ENCODE measurements at places on chromosomes 6 and 20.
A peak's percentile ranks its signal among the peaks of the same experiment; 100 is the strongest.

GRCh38 chr20:55094353-55094861 is 619.0 kb downstream of the DOK5 start:
- DNase-seq: no peak

- DNase-seq: no peak
Measured at GRCh38 chr6:43203718-43204095, 21.7 kb downstream of the CUL9 start.

- no peak for DNase-seq
Measured at GRCh38 chr20:37661519-37661918, 32.3 kb upstream of the CTNNBL1 start.

- no peak for DNase-seq
Measured at GRCh38 chr20:9532069-9532838, 17.9 kb downstream of the LAMP5 start.

- DNase-seq: no peak
Measured at GRCh38 chr6:108608453-108609275, 47.9 kb downstream of the FOXO3 start.

DNA sequence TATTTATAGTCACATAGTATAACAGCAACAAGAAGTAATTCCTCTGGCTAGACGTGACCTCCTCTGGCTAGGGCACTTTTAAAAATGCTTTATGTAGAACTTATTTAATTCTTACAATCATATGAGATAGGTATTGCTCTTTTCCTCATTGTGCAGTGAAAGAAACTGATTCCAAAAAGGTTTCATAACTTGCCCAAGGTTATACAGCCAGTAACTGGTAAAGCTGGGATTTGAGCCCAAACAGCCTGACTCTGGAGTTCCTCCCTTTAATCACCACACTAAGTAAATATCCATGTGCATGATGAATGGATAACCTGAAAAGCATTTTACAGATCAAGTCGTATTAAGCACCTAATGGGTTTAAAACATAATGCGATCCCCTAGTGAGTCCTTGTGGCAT is 214.6 kb downstream of the PRL start:
- no peak for DNase-seq

DNA sequence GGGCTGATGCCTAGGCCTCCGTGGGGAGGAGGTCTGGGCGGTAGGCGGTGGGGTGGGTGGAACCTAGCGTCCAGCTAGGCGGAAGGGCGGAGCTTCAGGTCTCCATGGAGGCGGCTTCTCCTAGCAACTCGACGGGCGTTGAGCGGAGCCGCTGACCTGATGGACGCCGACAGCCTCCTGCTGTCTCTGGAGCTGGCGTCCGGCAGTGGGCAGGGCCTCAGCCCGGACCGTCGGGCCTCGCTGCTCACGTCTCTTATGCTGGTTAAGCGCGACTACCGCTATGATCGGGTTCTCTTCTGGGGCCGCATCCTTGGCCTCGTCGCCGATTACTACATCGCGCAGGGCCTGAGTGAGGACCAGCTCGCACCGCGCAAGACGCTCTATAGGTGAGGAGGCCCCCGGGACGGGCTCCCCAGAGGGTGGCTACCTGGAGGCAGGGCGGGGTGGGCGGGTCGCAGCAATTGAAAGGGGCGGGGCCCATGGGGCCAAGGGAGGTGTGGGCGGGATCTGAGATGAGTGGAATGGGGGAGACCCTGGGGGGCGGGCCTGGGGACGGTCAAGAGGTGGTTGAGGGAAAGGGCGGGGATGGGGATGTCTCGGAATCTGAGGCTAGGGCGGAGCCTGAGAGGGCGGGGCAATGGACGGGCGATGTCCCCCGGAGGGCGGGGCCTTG is at the start of gene RSPH9:
Gene RSPH9, plus strand, starts transcription at position 97 of the 673 bp plus-strand sequence. Its CDS starts 63 bp downstream, at position 160.
- DNase-seq: no peak

- DNase-seq: no peak
Measured at GRCh38 chr6:47419621-47420020, 58.0 kb upstream of the CD2AP start.

GRCh38 chr6:22008248-22008836 is 288.5 kb downstream of the PRL start:
- no peak for DNase-seq

GRCh38 chr20:46648903-46649649 is 2.2 kb downstream of the SLC13A3 start:
- no peak for DNase-seq

DNA sequence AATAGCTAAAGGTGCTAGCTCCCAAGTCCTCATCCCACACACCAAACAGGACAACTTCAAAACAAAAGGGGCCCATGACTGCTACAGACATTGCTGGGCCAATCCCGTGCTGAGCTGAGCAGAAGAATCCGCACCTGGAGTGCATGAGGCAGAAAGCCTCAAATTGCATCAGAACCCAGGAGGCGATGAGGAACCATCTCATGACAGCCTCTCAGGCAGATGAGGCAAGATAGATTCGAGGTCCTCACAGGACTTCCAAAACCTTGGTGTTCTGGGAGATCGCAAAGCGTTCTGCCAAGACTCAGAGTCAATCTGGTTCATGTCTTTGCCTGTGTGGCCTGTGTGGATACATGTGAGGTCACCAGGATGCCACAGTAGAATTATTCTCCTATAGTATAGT is 32.8 kb upstream of the SSTR4 start:
- DNase-seq: no peak

GRCh38 chr6:26593278-26594130 is 3.2 kb upstream of the ABT1 start:
- DNase-seq: no peak

GRCh38 chr20:42419814-42420532 is 769.7 kb downstream of the PTPRT start:
- DNase-seq: no peak

GRCh38 chr6:6586671-6587526 is 1.6 kb upstream of the LY86 start:
- DNase-seq: no peak

DNA sequence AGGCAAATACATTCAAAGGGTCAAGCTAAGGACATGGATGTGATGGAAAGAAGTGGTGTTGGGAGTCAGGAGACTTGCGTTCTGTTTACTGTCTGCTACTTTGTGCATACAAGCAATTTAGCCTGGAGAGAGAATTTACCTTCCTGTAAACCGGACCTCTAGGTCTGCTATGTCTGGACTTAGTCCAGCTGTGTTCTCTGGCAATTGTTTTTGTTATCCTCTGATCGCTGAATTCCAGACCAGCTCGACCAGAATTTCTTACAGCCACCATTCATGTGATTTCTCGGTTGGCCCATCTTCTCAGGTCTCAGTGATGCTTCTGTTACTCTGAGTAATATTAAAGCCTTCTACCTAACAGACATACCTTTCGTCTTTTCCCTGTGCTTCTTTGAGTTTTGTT is 75.2 kb downstream of the LRRC1 start:
- DNase-seq: no peak

DNA sequence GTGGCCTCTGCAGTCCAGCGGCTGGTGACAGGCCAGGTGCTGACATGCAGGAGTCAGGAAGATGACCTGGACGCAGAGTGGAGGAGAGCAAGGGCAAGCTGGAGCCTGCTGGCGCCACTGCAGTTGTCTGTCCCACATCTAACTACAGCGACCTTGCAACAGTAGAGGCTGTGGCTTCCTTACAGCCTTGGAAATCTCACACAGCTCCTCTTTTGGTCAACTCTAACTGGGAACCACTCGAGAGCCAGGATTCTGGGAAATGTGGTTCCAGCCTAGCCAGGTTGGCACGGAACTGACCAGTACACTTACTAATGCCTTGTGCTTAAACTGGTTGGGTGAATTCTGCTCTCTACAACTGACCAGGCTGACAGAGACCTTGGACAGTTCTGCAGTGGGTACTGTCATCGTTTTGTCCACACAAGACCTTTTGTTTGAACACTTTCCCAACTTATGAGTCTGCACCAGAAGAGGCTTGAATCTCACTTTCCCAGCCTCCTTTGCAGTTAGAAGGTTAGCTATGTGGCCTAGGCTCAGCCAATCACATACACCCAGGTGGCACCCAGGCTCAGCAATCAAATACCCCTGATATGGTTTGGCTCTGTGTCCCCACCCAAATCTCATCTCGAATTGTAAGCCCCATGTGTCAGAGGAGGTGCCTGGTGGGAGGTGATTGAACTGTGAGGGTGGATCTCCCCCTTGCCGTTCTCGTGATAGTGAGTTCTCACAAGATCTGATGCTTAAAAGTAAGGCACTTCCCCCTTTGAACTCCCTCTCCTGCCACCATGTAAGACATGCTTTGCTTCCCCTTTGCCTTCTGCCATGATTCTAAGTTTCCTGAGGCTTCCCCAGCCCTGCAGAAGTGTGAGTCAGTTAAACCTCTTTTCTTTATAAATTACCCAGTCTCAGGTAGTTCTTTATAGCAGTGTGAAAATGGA is 153.5 kb downstream of the ZMYND8 start:
- DNase-seq: no peak

GRCh38 chr20:59831916-59832270 is 101.5 kb downstream of the SYCP2 start:
- no peak for DNase-seq

- peak; percentile 35 for DNase-seq
Measured at GRCh38 chr6:154683756-154684523, 49.3 kb upstream of the SCAF8 start.

DNA sequence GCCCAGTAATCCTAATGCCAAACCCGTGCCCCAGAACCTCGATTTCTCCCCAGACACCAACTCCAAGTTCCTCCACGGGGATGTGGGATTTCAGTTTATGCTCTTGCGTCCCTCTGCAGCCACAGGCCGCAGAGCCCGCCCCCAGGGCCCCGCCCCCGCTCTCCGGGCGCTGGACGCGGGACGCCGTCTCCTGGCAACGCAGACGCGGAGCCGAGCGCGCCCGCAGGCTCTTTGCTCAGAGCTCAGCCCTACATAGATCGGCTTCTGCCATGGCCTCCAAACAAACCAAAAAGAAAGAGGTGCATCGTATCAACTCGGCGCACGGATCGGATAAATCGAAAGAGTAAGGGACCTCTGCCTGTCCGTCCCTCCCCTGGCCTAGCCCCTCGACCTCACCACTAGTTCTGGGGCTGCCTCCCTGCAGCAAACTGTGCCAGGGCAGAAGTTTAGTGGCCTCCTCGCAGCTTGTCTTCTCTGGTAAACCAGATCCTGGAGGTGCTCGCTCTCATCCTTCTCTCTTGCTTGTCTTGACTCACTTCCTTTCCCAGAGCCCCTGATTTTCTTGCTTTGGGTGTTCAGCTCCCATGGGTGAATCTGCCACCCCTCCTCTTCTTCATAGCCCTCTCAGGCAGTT is at the start of gene ADGB:
Gene ADGB, plus strand, starts transcription at position 201 of the 634 bp plus-strand sequence. Its CDS starts 69 bp downstream, at position 270.
- peak; percentile 42 for DNase-seq

- DNase-seq: peak; percentile 14
Measured at GRCh38 chr6:123467392-123467791, 169.4 kb downstream of the TRDN start.

- DNase-seq: peak; percentile 80
Measured at GRCh38 chr6:53048431-53049195, 16.6 kb upstream of the FBXO9 start.

GRCh38 chr6:141056945-141057625 is 1075.6 kb upstream of the GJE1 start:
- DNase-seq: no peak

DNA sequence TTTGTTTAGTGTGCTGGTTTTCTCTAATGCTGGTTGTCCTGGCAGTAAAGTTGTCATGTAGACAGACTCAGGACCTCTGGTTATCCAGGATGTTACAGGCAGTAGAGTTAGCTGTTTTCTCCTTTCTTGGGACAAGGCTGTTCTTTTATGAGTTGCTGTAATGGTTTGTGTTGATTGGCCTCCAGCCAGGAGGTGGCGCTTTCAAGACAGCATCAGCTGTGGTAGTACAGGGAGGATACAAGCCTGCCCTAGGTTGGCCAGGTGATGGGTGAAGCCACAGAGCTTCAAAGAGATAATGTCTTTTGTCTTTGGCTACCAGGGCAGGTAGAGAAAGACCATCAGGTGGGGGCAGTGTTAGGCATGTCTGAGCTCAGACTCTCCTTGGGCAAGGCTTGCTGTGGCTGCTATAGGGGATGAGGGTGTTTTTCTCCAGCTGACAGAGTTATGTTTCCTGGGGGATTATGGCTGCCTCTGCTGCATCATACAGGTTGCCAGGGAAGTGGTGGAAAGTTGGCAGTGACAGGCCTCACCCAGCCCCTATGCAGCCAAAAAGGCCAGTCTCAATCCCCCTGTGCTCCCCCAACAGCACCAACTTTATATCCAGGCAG is 127.2 kb upstream of the TAB2 start:
- peak; percentile 33 for DNase-seq

DNA sequence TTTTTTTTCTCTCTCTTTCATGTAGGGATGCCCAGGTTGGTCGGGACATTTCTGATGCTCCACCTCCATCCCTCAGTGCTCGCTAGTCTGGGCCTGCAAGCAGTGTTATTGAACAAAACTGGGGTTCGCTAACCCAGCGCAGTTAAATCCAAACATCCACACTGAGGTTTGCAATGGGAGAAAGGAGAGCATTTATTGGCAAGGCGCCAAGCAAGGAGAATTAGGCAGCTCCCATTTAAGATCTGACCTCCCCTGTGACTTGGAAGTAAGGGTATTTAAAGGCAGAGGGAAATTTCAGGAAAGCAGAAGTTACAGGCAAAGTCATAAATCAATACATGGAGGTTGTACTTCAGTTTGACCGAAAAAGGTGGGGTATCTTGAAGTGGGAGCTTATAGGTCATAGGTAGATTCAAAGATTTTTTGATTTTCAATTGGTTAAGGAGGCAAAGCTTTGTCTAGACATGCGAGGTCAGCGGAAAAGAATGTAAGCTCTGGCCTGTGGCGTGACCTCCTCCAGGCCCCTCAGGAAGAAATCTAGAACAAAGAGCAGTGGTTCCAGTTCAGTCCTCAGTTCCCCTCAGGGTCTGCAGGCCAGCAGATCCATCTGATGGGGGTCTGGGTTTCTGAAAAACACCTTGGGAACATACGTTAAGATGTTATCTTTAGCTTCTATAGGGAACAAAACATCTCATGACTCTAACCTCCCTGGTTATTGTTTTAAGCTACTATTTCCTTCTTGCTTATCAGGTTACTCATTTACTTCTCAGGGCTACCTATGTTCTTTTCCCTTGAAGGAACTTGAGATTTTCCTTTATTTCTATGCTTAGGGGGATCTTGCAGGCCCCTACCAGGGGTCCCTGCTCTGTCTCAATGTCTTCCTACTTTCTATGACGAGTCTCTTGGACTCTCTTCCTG is 66.0 kb upstream of the KIF16B start:
- DNase-seq: no peak

All from foreskin keratinocyte (primary cell).